ENCODE measurements at places on chromosomes 1 and 21.
A peak's percentile ranks its signal among the peaks of the same experiment; 100 is the strongest.

DNA sequence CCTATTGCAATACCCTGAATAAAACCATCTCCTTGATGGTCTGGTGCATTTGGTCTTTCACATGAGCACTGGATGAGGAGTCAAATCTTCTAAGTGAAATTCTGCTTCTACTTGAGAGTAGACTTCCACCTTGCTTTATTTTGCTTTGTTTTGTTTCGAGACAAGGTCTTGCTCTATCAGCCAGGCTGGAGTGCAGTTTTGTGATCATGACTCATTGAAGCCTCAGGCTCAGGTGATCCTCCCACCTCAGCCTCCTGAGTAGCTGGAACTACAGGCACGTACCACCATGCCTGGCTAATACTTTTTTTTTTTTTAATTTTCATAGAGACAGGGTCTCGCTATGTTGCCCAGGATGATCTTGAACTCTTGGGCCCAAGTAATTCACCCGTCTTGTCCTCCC is 65.8 kb upstream of the F3 start:
- no peak for DNase-seq

DNA sequence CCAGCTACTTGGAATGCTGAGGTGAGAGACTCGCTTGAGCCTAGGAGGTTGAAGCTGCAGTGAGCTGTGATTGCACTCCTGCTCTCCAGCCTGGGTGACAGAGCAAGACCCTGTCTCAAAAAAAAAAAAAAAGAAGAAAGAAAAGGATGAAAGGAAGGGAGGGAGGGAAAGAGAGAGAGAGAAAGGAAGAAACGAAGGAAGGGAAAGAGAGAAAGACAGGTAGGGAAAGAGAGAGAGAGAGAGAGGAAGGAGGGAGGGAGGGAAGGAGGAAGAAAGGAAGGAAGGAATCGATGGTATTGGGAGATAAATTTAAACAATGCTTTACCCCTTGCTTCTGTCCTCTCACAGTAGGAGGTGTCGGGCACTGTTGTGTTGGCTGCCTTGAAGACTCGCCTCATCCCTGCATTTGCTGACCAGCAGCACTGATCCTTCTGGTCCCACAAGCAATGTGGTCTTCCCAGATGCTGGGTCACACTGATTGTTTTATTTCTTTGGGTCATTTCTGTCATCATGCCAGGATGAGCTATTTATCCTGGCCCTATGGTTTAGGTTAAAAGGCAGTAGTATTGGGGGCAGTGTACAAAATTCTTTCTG is 30.9 kb downstream of the GPR137B start:
- DNase-seq = no peak

GRCh38 chr1:151210830-151211229 is 12.5 kb downstream of the PIP5K1A start:
- peak; percentile 19 for DNase-seq

DNA sequence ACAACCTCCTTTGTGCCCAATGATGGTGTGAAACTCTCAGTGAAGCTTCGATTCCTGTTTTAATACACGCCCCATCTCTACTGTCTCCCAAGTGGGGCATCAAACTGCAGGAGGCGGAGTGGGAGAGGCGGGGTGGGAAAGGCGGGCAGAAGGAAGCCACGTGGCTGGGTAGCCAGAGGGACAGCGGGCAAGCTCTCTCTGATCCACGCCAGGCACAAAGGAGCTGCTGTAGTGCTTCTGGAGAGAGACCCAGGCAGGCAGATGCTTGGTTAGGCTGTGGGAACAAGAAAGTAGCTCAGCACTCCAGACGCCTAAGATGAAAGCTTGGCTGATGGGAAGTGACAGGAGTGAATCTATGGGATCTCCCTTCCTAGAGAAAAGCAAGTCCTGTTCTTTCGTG is 25.7 kb downstream of the TRIM67 start:
- DNase-seq = no peak

- DNase-seq = no peak
Measured at GRCh38 chr1:220366269-220366668, 94.0 kb upstream of the RAB3GAP2 start.

DNA sequence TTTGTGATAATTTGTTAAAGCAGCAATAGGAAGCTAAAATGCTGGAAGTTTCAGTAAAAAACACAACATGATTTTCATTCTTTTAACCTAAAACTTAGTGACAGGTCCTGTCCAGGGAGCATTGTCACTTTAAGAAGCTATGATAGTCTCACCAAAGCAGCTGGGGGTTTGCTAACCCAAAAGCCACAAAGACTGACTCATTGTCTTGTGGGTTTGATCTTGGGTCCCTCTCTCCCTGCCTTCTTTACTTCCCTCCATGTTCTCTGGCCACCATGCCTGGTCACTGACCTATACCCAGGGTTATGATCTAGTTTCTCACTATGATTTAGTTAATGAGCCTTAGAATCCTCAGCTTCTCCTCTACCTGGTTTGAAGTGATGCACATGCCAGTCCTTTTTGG is 213.5 kb upstream of the PTGFR start:
- peak; percentile 70 for DNase-seq

- DNase-seq = no peak
Measured at GRCh38 chr1:243558576-243558975, 291.5 kb downstream of the AKT3 start.

DNA sequence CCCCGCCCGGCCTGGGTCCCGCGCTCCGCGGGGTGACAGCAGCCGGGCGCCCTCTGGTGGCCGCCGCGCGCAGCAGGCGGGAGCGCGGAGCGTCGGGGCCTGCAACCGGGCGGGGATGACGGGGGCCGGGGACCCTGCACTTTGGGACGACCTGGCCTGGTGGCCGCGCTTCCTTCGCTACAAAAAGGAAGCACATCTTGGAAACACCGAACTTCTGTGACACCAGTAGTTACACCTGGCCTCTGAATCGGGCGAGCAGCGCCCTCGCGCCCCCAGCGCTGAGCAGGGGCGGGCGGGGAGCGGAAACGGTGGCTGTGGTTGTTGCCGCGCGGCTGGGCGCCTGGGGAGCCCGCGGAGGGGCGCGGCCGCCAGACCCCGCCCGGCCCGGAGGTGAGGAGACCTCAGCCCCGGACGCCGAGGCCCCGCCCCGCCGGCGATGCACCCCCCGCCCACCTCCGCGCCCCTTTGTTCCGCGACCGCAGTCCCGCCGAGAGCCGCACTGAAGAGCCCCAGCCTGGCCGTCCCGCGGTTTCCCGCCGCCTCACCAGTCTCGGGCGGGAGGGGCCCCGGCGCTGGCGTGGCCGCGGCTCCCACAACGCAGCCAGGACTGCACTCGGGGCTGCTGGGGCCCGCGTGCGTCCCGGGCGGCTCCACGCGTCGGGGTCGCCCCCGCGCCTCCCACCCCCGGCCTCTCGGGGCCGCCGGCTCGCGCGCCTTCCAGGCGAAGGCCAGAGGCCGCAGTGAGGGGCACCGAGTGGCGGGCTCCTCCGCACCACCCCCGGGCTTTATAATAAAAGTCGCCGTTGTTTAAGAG is 59.3 kb downstream of the H3-3A start:
- no peak for DNase-seq

DNA sequence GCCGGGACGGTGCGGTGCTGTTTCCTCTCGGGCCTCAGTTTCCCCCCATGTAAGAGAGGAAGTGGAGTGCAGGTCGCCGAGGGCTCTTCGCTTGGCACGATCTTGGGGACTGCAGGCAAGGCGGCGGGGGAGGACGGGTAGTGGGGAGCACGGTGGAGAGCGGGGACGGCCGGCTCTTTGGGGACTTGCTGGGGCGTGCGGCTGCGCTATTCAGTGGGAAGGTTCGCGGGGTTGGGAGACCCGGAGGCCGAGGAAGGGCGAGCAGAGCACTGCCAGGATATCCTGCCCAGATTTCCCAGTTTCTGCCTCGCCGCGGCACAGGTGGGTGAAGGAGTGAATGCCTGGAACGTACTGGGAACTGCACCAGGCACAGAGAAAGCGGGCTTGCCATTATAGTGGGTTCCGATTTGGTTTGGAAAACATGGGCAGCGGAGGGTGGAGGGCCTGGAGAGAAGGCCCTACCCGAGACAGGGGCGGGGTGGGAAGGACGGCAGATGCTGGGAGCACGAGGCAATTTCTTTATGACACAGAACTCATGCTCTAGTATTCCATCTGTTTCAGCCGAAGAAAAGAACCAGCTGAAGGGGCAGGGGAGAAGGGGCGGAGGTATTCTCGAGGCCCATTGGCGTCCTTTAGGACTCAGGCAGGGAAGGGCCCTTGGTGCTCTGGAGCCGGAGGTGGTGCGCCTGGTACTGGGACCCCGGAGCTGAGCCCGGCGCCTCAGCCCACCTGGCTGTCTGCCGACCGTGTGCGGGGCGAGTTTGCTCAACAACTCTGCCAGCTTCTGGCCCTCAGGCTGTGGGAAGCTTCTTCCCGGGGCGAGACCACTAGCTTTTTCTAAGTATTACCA is 960 bp downstream of the PCSK9 start:
- DNase-seq = no peak

- peak; percentile 34 for DNase-seq
Measured at GRCh38 chr1:17274186-17275170, 25.6 kb downstream of the PADI3 start.

DNA sequence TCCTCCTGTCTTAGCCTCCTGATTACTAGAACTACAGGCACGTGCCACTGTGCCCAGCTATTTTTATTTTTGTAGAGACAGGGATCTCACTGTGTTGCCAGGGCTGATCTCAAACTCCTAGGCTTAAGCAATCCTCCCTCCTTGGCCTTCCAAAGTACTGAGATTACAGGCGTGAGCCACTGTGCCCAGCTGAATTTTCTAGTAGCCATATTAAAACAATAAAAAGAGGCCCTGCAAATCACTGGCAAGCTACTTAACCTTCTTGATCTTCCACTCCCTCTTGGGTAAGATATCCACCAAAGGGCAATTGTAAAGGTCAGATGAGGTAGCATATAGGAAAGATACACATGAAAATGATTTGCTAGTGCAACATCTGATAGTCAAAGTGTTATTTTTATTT is 65.6 kb upstream of the SRSF10 start:
- peak; percentile 62 for DNase-seq

DNA sequence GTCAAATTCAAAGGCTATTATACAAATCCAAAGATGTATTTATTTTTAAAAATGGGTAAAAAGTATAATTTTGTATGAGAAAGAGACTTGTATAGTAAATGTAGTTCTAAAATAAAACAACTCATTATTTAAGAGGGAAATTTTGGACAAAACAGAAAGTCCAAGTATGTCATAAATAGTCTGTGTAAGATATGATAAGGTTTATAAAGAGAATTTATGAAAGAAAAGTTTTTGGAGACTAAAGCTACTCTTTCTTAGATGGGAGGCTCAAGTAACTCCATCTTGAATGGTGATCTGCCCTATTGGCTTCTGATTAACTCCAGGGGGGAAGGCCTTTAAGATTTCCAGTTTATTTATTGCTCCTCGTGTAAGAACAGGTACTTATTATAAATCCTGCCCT is 14.7 kb upstream of the OR2T27 start:
- DNase-seq = no peak

GRCh38 chr1:24586970-24587820 is 31.3 kb downstream of the NCMAP start:
- DNase-seq = peak; percentile 62

- DNase-seq = no peak
Measured at GRCh38 chr1:8684590-8684989, 132.8 kb downstream of the RERE start.

GRCh38 chr1:228918335-228918734 is 183.1 kb downstream of the RHOU start:
- DNase-seq = no peak

- DNase-seq = peak; percentile 81
Measured at GRCh38 chr1:43452789-43453441, 816 bp downstream of the HYI start.

GRCh38 chr1:244329591-244330317 is 122.0 kb downstream of the ADSS2 start:
- no peak for DNase-seq

GRCh38 chr1:225699336-225699735 is 46.4 kb upstream of the ENAH start:
- DNase-seq = peak; percentile 45

GRCh38 chr1:196678510-196678884 is 26.7 kb downstream of the CFH start:
- DNase-seq = peak; percentile 78

- DNase-seq = no peak
Measured at GRCh38 chr1:226216056-226216455, 7.4 kb upstream of the MIXL1 start.

GRCh38 chr1:21665711-21666575 is 3.2 kb downstream of the RAP1GAP start:
- DNase-seq = no peak

- DNase-seq = peak; percentile 43
Measured at GRCh38 chr1:147853391-147853790, 49.2 kb upstream of the GJA8 start.

- DNase-seq = no peak
Measured at GRCh38 chr1:80624682-80625081, 1176.1 kb upstream of the ADGRL2 start.

GRCh38 chr1:27543284-27543683 is 53.3 kb upstream of the WASF2 start:
- no peak for DNase-seq

DNA sequence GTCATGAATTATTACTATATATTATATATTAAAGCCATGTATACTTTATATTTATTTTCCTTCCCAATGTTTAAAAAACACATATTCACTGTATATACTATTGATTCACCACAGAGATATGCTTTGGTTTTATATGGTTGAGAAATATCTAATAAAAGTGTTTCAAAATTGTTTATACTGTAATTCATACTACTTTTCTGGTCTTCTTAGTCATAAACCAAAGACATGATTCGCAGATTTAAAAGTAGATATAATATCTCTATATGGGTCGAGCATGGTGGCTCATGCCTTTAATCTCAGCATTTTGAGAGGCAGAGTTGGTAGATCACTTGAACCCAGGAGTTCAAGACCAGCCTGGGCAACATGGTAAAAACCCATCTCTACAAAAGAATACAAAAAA is 738.4 kb downstream of the USP25 start:
- DNase-seq = peak; percentile 14

- peak; percentile 43 for DNase-seq
Measured at GRCh38 chr1:31551208-31551607, 25.1 kb upstream of the TINAGL1 start.

DNA sequence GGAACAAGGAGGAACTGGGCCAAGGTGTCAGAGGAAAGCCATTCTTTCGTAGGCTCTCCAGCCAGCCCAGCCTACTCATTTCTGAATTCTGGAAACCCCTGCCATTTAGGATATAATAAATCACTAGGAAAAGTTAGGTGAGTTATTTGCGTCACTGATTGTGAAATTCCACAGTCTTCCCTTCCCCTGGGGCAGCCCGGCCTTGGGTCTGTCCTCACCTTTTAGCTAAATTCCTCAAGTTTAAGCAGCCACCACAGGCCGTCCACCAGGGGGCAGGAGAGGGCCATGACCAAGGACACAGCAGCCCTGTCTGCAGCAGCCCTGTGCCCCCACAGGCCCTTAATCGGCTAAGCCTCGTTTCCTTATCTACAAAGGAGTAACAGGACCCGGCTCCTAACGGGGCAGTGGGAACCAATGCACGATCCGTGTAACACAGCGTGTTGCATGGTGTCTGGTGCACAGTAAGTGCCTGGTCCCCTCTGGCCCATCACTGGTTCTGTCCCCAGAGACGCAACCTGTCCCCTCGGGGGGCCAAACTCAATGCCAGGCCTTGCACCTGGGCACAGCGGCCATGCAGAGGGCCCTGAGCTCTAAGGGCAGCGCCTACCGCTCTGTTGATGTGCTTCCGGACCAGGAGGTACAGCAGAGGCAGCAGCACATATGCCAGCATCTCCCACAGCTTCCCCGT is 18.1 kb downstream of the GPR157 start:
- peak; percentile 97 for DNase-seq

- no peak for DNase-seq
Measured at GRCh38 chr1:32681509-32681908, 21.1 kb downstream of the SYNC start.

- DNase-seq = no peak
Measured at GRCh38 chr1:109786112-109786480, 22.4 kb upstream of the EPS8L3 start.

GRCh38 chr21:34885626-34886239 is 163.4 kb downstream of the RUNX1 start:
- DNase-seq = peak; percentile 38

- peak; percentile 24 for DNase-seq
Measured at GRCh38 chr1:111620441-111620971, 917 bp downstream of the RAP1A start.

All from amniotic epithelial cell (primary cell).